ENCODE measurements at places on chromosomes 3 and 15. TPM values are rescaled to one million over a fixed set of nuclear protein-coding genes. Genes with fewer than 3 reads are reported as not detected.
A peak's percentile ranks its signal among the peaks of the same experiment; 100 is the strongest.

The CPNE9 gene
- 6.0 TPM for total RNA-seq

The CACNA2D3 gene
- 4.0 TPM for total RNA-seq

The SOX2 gene
- 245 TPM for total RNA-seq

- H3K27me3 ChIP-seq, result no peaks in the 10 kb centered on the region
- H3K27ac ChIP-seq, result no peak overlapping the region
- no peak overlapping the region for H3K4me3 ChIP-seq
- DNase-seq, result no peak
- H3K4me1 ChIP-seq, result peaks cover 47% of the 10 kb centered on the region
Observed at GRCh38 chr3:177553579-177553978, 356.3 kb upstream of the TBL1XR1 start.

GRCh38 chr3:170228093-170228766 is 6.0 kb downstream of the PRKCI start:
- no peaks in the 10 kb centered on the region for H3K36me3 ChIP-seq
- H3K27me3 ChIP-seq, result no peaks in the 10 kb centered on the region
- H3K27ac ChIP-seq, result peak overlapping the region; percentile 42
- no peak overlapping the region for H3K4me3 ChIP-seq
- peaks cover 42% of the 10 kb centered on the region for H3K4me1 ChIP-seq
- no peak for DNase-seq

GRCh38 chr3:13163848-13164382 is 90.7 kb upstream of the IQSEC1 start:
- no peak overlapping the region for H3K4me3 ChIP-seq
- H3K36me3 ChIP-seq, result peaks cover 6% of the 10 kb centered on the region
- no peak for DNase-seq
- H3K27ac ChIP-seq, result no peak overlapping the region
- peaks cover 1% of the 10 kb centered on the region for H3K27me3 ChIP-seq
- H3K4me1 ChIP-seq, result peaks cover 59% of the 10 kb centered on the region

The GOLGA6L6 gene
- not detected for total RNA-seq

The LRRIQ4 gene
- 0.09 TPM for total RNA-seq

The NEK11 gene
- total RNA-seq, result 1.6 TPM

The REC114 gene
- not detected for total RNA-seq

- no peak for DNase-seq
- no peak overlapping the region for H3K27ac ChIP-seq
- H3K36me3 ChIP-seq, result peaks cover 6% of the 10 kb centered on the region
- H3K4me1 ChIP-seq, result peaks cover 7% of the 10 kb centered on the region
- no peaks in the 10 kb centered on the region for H3K27me3 ChIP-seq
Observed at GRCh38 chr3:74127256-74127655, 487.2 kb downstream of the CNTN3 start.

DNA sequence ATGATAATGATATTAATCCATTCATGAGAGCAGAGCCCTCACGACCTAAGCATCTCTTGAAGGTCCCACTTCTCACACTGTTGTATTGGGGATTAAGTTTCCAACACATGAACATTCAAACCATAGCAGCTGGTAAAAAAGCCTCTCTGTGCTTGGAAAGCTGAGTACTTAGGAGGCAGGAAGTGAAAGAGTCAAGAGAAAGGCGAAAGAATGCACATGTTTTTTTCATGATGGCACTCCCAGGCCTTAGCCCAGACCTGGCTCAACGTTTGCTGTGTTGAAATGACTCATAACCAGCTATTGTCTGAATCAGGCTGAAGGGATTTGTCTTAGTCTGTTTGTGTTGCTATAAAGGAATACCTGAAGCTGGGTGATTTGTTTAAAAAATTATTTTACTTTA is 84.4 kb upstream of the RGMA start:
- H3K27ac ChIP-seq, result no peak overlapping the region
- no peak overlapping the region for H3K4me3 ChIP-seq
- peaks cover 14% of the 10 kb centered on the region for H3K36me3 ChIP-seq
- peaks cover 21% of the 10 kb centered on the region for H3K27me3 ChIP-seq

GRCh38 chr3:126264381-126264780 is 84.0 kb upstream of the ALDH1L1 start:
- peaks cover 10% of the 10 kb centered on the region for H3K36me3 ChIP-seq
- H3K4me3 ChIP-seq, result no peak overlapping the region
- DNase-seq, result no peak
- H3K27me3 ChIP-seq, result peaks cover 10% of the 10 kb centered on the region

The SQOR gene
- 0.69 TPM for total RNA-seq

GRCh38 chr15:71800835-71801745 is 9.3 kb upstream of the NR2E3 start:
- no peak overlapping the region for H3K4me3 ChIP-seq
- DNase-seq, result peak; percentile 46
- no peak overlapping the region for H3K27ac ChIP-seq
- peaks cover 2% of the 10 kb centered on the region for H3K27me3 ChIP-seq
- no peaks in the 10 kb centered on the region for H3K36me3 ChIP-seq
- H3K4me1 ChIP-seq, result peaks cover 25% of the 10 kb centered on the region

GRCh38 chr3:31610700-31611275 is 78.1 kb downstream of the STT3B start:
- no peak overlapping the region for H3K4me3 ChIP-seq
- DNase-seq, result no peak
- no peak overlapping the region for H3K27ac ChIP-seq
- H3K36me3 ChIP-seq, result peaks cover 28% of the 10 kb centered on the region

The ABHD5 gene
- 11.3 TPM for total RNA-seq

DNA sequence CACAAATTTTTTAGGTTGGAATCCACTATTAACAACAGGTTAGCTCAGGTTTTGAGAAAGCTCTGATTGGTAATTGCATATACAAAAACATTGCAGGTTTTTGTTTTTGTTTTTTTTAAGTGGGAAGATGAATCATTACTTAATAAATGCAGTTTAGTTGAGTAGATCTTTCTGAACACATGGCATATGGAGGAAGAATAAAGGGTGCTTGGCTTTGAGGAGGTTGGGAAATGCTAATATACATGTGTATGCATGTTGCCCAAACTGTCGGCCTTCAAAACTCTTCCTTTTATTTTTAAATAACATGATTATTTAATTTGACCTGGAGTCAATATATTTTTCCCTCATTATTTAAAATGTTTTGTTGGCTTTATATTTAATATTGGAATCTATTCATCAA is 32.8 kb downstream of the ZBTB38 start:
- peaks cover 14% of the 10 kb centered on the region for H3K36me3 ChIP-seq
- peaks cover 33% of the 10 kb centered on the region for H3K4me1 ChIP-seq
- H3K4me3 ChIP-seq, result peak overlapping the region; percentile 26
- no peak overlapping the region for H3K27ac ChIP-seq
- DNase-seq, result no peak
